ENCODE measurements at places on chromosomes 4 and X.

GRCh38 chrX:69137371-69138117 lies 27.7 kb downstream of the PJA1 start:
- DNase-seq, result no peak

GRCh38 chr4:25884031-25884782 lies 21.4 kb upstream of the SEL1L3 start:
- DNase-seq, result no peak

DNA sequence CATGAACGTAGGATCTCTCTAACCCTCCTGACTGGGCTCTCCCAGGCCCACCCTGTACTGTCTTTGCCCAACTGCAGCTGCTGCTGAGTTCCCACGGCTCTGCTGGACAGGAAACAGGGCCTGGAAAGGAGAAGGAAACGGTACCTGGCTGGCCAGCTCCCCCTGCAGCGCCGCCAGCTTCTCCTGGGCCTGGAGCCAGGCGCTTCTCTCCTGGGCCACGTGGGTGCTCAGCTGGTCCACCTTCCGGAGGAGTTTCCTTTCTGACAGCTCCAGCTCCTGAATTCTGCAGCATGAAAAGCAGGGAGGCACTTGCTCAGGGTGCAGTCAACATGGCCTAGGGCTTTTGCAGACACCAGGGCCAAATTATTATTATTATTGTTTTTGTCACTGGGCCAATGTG lies 6.5 kb downstream of the C4orf50 start:
- no peak for DNase-seq

DNA sequence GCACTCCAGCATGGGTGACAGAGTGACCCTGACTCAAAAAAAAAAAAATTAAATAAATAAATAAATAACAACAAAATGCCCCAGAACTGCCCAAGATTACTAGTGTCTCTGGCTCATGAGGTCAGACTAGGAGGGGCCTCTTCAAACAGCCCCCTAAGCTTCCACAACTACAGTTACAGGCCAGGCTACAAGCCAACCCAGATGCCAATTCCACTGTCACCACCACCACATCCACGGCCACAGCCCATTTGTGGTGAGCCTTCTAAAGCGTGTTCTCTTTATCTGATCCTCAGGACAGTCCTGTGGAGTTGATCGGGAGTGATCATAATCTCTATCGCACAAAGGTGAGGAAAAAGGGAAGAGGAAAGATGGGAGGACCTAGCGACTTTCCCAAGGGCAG lies 36.6 kb downstream of the IGFBP7 start:
- DNase-seq, result no peak

GRCh38 chrX:43581888-43582539 lies 74.1 kb upstream of the MAOA start:
- DNase-seq, result no peak

- no peak for DNase-seq
Measured at GRCh38 chrX:11399489-11400094, 106.4 kb downstream of the AMELX start.

- DNase-seq, result no peak
Measured at GRCh38 chr4:108544481-108544880, 75.9 kb upstream of the RPL34 start.

GRCh38 chrX:1249101-1249887 lies 19.3 kb upstream of the CSF2RA start:
- no peak for DNase-seq

- no peak for DNase-seq
Measured at GRCh38 chrX:8692871-8693270, 39.1 kb downstream of the ANOS1 start.
